ENCODE measurements at places on chromosomes 2 and 18.

GRCh38 chr2:152234277-152234676, 58.7 kb upstream of the STAM2 start:
- DNase-seq, result no peak

DNA sequence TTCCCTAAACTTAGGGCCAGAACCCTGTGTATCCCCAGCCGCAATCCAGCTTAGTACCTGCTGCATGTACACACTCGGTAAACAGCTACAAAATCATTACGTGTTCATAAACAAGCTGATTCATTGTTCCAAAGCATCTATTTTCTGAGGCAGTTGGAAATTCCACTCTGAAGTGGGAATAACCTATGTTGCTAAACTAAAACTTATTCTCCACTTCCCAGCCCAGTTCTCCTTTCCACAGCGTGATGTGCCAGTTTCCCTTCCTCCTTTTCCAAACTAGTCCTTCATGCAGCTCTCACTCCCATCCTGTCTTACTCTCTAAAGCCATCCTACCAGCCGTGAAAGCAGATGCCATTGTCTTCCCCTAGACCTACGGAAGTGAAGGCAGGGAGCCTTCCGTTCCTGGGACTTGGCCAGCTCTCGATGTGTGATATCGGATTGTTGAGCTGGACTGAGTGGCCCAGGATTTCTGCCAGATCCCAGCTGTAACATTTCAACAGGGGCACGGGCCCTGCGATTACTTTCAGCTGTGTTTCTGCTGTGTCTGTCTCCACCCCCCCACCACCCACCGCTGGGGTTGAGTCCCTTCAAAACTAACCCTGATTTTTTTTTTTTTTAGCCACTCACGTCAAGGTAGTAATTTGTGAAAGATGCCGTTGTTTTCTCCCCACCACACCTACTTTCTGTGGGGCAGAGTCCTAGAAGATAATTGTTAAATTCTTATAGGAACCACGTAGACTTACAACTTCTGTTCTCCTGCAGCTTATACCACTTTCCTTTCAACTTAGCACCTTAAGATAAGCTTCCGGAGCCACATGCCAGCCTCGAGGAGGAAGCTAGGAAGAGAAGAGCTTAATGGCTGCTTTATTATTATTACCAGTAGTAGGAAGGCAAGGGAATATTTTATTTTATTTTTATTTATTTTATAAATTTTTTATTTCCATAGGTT, 100.9 kb downstream of the CRIM1 start:
- DNase-seq, result no peak

DNA sequence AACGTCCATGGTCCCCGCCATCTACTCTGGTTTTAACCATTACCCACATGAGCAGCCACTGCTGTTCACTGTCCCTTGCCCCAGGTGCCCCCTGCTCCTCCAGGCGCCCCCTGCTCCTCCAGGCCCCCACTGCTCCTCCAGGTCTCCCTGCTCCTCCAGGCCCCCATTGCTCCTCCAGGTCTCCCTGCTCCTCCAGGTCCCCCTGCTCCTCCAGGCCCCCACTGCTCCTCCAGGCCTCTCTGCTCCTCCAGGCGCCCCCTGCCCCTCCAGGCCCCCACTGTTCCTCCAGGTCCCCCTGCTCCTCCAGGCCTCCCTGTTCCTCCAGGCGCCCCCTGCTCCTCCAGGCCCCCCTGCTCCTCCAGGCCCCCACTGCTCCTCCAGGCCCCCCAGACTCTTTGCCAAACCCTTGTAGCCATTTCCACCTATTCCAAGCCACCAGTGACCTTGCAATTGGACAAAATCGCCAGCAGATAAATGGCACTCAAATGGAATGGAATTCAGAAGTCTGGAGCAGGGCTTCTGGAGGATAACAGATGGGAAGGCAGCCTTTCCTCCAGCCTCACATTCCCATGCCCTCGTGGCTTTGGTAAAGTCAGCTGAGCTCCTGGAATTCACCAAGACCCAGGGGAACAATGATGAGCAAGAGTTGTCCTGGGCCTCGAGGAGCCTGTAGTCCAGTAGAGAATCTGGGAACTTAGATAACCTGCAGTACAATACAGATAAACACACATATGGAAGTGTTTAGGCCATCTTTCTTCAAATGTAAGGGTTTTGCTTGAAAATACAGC, 13.3 kb upstream of the RPL31 start:
- DNase-seq, result no peak

DNA sequence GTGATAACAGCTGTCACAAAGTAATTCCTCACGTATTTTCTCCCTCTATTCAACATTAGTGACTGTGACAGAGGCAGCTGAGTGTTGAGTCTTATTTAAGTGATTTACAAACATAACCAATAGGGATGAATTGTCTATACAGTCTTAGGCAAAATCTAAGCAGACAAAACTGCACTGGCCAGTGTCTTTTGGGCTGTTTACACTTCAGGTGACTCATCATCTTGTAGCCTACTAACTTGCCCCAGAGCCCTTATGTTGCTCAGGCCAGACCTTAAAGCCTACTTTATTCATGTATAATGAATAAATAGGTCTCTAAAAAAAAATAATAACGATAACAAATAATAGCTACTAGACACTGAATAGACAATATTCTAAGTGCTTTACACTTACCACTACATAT, 17.2 kb downstream of the THOC1 start:
- no peak for DNase-seq

- no peak for DNase-seq
Observed at GRCh38 chr2:3100386-3100785, 277.2 kb downstream of the EIPR1 start.

DNA sequence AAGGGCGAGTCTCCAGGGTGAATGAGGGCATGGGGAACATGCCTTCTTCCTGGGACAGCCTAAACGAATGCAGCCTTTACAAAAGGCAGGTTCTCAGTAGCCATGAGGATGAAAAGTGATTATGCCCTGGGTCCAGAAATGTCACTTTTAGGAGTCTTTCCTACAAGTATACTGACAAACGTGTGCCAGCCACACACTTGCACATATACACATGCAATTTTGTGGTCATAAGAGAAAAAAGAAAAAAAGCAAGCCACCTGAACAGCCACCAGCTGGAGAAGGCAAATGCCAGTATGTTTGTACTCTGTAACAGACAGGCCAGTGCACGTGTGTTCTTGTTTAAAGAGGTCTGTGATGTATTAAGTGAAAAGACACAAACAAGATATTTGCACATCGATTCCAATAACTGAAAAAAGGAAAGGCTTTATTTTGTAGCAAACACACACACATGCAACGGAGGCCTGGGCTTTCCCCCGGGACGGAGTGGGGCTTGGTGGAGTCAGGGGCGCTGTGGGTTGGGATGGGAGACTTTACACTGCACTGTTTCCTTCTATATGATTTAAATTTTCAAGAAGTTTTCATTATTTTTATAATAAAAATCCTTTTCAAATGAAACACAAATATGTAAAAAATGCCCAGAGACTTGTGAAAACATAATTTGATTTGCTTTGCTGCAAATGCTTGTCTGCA, 108.4 kb downstream of the FAM210A start:
- no peak for DNase-seq

- DNase-seq, result no peak
Observed at GRCh38 chr2:153786016-153786415, 85.7 kb upstream of the GALNT13 start.

DNA sequence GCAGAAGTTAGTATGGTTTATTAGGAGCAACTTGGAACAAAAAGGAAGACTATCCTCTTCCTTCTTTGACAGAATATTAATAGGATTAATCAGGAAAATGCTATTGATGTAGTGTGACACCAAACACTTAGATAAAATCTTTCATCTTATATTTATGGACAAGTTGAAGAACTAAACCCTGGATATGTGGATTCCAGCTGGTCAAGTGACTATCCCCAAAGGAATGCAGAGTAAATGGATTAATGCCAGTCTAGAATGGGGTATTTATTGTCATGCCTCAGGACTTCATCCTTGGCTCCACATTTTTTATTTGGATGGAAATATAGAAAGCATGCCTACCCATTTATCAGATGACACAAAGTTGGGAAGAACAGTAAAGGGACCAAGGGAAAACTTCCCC, 124.0 kb upstream of the TTC39C start:
- no peak for DNase-seq

- DNase-seq, result no peak
Observed at GRCh38 chr18:31482051-31482450, 15.9 kb upstream of the DSG2 start.

DNA sequence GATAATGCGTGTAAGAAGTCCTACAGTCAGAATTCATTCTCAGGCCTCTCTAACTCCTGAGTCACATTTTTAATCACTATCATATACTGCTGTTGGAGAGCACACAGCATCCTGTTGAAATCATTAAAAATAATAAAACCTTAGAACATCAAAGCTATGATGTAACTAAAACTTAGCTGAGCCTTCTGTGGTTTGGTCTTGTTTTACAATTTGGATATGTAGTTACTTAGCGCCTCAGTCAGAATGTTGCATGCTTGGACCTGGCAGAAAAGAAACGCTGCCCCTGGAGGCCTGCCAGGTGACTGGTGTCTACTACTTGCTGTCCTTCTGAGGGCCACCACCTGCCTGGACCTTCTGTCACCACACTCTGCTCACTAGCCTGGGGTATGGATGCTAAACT, 261.1 kb upstream of the RASGRP3 start:
- no peak for DNase-seq

DNA sequence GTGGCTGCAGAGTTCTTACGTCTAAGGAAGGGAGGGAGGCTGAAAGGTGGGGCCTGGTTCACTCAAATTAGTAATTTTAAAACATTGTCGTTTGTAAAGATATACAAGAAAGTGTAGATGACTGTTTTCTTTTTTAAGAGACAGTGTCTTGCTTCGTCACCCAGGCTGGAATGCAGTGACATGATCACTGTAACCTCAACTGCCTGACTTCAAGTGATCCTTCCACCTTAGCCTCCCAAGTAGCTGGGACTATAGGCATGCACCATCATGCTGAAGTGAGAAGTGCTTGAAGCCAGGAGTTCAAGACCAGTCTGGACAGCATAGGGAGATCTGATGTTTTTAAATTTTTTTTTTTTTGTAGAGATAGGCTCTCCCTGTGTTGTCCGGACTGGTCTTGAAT, 52.9 kb downstream of the HNRNPLL start:
- no peak for DNase-seq

GRCh38 chr2:68316111-68316510, 3.6 kb downstream of the CNRIP1 start:
- DNase-seq, result no peak

DNA sequence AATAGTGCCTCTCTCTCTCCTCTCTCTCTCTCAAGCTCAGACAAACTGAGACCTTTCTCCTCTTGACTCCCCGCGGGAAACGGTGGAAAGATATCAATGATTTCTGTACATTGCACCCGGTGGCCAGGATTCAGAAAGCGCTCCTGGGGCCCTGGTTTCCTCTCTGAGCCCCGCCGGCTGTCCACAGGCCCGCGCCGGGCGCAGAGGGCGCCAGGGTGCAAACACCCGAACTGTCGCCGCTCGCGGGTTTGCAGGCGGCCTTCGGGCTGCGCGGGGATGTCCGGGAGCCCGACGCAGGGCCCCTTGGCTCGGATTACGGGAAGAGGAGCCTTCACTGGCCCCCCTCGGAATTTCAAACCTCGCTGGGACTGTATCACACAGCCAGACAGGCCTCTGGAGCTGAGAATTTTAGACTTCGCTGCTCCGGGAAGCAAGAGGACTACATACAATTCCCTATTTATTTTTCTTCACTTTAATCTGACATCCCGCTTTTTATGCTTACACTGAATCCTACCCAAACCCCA, 5.2 kb upstream of the EN1 start:
- DNase-seq, result no peak

DNA sequence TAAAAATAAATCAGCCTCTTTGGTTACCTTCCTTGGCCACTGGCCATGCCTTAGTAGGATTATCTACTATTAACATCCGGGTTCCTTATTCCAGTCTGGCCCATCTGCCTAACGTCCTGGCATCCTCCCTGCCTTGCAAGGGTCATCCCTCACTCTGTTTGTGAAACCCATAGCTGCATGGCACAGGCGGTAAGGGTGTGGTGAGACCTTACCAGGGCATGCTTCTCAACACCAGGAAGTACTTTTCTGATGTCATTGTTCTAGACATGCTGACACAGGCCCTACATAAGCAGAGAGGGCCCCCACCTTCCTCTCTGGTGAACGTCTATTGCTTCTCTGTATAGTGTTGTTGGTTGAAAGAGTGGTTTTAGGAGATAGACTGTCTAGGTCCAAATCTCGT, 296.8 kb upstream of the SPRED2 start:
- no peak for DNase-seq

DNA sequence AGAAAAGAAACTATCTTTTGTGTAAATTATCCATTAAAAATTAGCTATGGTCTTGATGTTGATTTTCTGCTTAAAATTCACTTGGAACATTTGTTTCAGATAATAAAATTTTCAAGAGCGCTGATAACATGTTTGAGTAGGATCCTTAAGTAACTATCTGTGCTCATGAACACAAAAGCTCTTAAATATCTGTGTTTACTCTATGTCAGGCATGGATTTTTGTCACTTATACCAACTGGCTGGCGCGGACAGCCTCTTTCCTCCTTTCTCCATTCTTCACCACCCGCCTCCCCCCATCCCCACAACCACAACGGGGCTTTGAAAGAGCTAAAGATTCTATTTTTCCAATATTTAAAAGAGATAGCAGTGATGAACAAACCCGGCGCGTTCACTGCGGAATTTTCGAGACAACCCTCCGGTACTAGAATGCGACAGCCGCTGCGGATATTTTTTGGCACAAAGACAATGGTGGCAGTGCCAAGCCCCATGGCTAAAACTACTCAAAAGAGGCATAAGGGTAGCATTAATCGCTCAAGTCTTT, 181.5 kb downstream of the TCF4 start:
- no peak for DNase-seq

GRCh38 chr2:101854877-101855276, 136.9 kb upstream of the IL1R2 start:
- no peak for DNase-seq

DNA sequence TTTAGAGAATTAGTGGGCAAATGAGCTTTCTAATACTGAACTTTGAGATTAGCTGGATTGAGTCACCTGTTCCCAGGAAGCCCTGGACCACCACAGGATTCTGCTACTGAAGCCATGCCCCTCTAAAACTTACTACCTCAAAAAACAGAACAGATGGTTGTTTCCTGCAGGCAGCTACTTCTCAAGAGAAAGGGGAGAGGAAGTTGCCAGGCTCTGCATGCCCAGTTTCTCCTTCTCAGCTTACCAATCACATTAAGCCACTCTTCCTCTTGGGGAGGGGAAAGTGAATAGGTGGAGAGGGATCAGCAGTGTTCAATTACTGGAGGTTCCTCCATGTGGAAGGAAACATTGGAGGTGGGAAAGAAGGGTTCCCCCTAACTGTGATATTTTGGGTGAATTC, 24.9 kb upstream of the C1GALT1C1L start:
- no peak for DNase-seq

DNA sequence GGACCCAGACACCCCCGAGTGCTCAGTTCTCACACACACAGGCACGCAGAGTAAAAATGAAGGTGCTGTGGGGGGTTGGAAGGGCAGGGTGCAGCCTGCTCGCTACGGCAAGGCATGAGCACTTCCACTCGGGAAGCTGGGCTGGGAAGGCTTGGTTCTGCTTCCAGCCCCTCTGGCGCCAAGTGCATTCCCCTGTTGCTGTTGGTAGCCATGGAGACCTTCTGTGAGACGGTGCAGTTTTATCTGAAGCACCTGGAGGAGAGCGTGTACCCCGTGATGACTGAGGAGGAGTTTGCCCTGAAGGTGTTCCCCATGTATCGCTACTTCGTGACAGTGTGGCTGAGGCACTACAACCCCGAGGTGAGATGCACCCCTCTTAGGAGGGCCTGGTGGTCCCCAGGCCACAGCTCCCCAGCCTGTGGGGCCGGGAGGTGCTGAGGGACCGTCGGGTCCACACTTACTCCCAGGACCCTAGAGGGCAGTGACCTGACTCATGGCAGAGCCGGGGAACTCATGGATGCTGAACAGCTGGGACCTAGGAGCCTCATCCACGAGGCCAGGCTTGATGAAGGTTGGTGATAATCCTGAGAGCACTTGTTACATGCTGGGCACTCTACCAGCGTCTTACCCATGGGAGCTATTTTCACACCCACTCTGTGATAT, 15.5 kb downstream of the MROH2A start:
- DNase-seq, result no peak

All from anterior cingulate cortex (tissue), 58 donors.